ENCODE measurements at places on chromosomes 2 and 18.

- DNase-seq = no peak
Observed at GRCh38 chr2:45052388-45052928, 43.2 kb upstream of the SIX2 start.

DNA sequence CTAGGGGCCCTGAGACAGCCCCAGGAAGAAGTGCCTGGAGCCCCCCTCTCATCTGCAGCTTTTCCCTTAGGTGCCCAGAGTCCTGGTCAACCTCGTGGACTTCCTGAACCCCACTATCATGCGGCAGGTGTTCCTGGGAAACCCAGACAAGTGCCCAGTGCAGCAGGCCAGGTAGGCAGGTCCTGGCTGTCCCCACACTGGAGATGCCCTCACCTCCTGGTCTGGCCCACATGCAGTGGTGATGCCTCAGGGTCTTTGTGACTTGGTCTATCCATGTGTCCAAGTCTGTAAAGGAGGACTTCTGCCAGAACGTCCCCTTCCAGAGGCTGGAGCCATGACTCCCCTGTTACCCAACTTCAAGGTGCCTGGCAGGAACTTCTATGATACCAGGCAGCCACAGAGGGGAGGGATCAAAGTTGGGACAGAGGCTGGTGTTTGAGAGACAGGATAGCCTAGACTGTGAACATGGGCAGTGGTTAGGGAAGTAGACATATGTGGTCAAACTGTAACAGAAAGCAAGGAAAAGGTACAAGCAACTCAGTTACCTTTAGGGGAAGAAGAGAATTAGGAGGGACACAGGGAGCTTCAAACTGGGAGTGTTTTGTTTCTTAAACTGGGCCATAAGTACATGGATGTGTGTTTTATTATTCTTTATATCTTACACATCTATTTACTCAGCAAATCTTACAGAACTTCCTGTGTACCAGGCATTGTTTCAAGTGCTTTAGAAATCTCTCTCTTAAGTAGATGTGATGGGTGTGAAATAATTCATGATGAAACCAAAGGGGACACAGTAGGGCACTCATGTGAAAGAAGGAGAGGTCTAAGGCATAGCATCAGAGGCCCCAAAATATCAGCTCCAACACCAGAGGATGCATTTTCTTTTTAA lies 107.1 kb downstream of the PLB1 start:
- DNase-seq = no peak

DNA sequence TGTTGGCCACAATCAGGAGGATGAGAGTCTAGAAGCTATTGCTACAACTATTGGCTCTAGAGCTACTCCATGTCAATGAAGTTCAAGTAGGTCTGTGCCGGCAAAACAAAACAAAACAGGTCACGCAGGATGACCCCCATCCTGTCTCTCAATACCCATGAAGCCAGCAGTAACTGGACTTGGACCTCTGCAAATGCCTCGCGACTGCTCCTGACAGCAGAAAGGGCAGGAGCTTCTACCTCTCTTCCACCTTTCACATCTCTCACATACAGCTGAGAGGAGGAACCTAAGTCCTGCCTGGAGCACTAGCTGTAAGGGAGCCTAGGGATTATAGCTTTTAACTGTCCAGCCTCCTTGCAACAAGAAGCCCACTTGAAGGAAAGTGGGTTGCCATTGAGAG lies 16.0 kb downstream of the PRKAG3 start:
- no peak for DNase-seq

DNA sequence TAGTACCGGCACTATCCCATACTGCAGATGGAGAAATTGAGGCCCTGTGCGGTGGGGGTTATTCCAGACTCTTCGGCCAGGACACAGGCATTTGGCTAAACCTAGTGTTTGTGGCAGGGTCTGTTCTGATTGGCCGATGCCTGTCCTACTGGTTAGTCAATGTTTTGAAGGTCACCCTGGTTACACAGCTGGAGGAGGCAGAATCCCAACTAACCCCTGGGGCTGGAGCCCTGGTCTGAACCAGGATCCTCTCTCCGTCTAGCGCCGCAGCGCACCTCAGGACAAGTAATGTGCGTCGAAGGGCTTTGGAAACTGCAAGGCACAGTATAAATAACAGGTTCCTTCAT lies 19.4 kb downstream of the TEX44 start:
- no peak for DNase-seq

GRCh38 chr2:132460781-132461180 lies 44.2 kb downstream of the GPR39 start:
- no peak for DNase-seq

DNA sequence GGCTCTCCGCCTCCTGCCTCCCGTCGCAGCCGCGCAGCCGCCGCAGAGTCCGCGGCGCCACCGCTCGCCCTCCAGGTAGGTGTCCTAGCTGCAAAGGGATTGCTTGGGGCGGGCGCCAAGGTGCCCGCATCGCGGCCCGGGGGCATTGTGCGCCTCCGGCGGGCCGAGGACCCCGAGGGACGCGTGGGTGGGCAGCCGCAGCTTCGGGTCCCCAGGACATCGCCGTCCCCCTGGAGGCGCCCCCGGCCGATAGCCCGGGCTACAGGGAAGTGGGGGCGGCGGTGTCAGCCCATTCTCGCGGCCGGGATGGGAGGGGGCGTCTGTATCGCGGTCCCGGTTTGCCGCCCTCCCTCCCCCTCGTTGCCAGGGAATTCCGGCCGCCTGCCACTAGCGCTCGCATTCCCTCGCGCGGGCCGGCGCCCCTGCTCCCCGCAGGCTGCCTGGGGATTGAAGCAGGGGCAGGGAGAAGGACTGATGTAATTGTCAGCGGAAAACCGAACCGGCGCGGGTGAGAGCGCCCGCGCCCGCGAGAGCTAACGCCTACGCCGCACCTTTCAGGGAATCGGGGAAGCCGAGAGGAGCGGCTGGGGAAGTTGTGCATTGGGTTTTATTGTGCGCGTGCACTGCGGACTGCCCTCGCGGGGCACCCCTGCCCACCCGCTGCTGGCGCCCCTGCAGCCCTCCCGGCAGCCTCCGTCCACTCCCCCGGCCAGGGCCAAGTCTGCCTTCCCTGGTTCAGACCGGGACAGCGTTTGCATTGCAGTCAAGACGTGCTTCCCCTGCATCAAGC lies 483 bp downstream of the OSBPL6 start:
- no peak for DNase-seq

GRCh38 chr2:149156971-149157740 lies 118.7 kb downstream of the LYPD6B start:
- no peak for DNase-seq

GRCh38 chr2:42788478-42788793 lies 3.9 kb downstream of the HAAO start:
- DNase-seq = no peak

DNA sequence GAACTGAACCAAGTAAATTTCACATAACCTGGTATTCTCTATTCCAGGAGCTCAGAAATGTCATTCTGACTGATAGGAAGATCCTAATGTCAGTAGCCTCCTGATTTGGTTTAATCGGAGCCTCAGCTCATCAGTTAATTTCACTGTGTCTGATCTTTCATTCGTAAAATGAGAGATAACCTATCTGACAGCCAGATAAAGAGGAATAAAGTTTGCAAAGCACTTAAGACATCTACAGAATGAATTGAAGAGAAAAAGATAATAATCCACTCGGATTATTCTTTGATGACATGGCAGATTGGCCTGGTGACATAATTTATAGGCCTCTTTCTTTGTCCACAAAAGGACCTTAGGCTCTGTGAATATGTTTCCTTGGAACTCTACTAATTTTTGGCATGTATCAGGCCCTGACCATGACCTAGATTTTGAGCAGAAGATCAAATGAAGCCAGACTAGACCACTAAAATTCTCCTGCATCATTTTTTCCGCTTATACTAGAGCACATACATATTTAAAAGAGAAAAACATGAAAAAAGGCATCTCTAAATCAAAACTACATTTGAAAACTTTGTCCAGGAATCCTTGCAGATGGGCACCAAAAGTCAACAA lies 312.4 kb downstream of the MTX2 start:
- no peak for DNase-seq

DNA sequence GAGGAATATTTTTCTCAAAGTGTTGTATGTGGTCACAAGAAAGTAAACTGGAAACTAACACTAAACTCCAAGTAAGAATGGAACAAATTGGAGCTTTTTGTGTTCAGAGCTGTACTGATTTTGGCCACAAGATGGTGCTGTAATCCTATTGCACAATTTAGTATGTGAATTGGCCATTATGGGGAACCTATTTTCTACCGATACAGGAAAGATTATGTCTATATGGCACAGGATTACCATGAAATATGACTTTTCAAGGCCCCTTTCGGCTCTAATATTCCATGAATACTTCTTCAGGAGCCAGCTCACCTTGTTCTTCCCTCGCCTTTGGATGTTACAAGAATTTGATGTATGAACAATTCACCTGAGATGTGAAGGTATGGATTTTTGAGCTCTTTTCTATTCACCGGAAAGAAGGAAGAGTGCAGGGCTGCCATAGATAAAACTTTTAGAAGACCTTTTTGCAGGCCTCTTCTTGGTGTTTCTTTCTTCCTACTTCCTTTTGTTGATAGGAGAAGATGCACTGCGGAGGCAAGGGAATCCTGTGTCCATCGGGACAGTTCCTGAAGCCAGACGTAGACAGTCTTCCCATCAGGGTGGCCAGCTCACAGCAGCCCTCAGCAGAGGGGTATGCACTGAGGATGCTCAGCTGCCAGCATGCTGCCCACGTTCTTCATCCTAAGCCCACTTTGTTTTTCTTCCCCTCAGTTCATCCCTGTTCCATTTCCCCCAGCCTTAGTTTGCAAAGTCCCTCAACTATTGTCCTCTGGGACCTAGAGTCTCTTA lies 13.3 kb downstream of the MRPL44 start:
- no peak for DNase-seq

DNA sequence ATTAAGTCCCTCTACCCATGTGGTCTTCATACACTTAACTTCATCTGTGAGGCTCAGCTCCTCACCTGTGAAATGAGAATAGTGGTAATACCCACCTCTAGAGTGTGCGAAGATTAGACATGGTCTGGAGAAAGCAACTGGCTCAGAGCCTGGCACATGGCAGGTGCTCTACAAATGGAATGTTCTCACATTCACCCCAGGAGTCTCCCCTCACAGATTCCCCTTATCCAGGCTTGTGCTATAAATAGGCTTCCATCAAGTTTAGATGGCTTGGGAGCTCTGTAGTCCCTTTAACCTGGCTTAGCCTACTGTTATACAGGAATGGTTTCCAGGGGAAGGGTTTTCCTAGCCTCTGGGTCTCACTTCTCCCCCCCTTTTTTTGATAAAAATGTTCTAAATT lies 455.9 kb downstream of the RNF144A start:
- no peak for DNase-seq

GRCh38 chr2:96792772-96793749 lies 23.0 kb upstream of the CNNM3 start:
- DNase-seq = no peak

- DNase-seq = no peak
Observed at GRCh38 chr2:159904959-159905305, 106.9 kb upstream of the CD302 start.

GRCh38 chr2:219056896-219057708 lies 3.6 kb downstream of the IHH start:
- DNase-seq = no peak

- DNase-seq = no peak
Observed at GRCh38 chr2:85547859-85548607, 9.1 kb downstream of the MAT2A start.

GRCh38 chr2:67702937-67703336 lies 305.8 kb downstream of the ETAA1 start:
- no peak for DNase-seq

- DNase-seq = no peak
Observed at GRCh38 chr2:17231394-17231965, 286.8 kb downstream of the RAD51AP2 start.

DNA sequence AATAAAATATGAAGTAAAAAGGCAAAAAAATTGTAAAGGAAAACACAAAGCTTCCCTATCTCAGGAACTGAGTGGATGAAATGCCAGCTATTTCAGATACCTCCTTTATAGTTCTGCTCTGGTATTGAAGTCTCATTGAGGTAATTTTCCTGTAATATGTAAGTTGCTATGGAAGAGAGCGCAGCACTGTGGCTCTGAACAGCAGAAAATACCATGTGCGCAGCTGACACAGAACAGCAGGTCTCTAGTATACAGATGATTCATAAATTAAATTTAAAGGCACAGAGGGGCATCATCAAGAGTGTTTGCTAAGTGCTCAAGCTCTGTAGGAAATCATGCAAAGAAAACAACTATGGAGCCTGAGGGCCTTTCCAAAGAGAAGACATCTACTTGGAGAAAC lies 315.3 kb upstream of the CDH7 start:
- no peak for DNase-seq

- no peak for DNase-seq
Observed at GRCh38 chr2:218257390-218257981, 3.3 kb upstream of the GPBAR1 start.

GRCh38 chr18:51907687-51908597 lies 432.1 kb upstream of the DCC start:
- DNase-seq = no peak

DNA sequence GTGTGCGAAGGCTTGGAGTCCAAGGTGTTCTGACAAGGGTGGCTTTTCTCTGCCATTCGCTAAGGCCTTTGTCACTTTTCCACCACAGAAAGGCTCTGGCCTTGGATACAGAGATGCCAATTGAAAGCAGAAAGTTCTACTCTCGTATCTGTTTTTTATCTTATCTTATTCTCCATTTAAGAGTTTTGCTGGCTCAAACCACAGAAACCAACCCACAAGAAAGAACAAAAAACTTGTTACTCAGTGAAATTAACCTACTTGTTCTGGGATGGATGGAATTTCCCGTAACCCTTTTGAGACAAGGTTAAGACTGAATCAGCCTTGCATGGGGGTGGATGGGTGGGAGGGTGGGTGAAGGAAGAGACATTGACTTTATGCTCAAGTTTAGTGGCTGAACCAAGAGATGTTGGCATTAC lies 221.7 kb downstream of the CDH20 start:
- no peak for DNase-seq

DNA sequence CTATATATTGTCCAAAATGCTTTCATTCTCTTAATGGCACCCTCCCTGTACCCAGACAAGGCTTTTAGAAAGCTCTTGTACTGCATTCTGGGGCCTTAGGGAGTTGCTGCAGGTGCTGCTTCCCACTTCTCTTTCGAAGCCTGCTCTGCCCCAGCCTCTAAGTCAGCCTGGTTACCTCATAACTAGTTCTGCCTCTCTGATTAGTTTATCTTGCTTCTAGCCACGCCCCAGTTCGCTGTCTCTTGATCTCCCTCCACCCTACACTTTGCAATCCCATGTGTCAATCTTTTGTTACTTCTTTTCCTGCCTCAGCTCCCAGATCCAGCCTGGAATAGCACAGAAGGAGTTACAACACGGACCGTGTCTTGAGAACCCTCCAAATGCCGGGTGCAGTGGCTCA lies 13.8 kb upstream of the NCOA1 start:
- no peak for DNase-seq

DNA sequence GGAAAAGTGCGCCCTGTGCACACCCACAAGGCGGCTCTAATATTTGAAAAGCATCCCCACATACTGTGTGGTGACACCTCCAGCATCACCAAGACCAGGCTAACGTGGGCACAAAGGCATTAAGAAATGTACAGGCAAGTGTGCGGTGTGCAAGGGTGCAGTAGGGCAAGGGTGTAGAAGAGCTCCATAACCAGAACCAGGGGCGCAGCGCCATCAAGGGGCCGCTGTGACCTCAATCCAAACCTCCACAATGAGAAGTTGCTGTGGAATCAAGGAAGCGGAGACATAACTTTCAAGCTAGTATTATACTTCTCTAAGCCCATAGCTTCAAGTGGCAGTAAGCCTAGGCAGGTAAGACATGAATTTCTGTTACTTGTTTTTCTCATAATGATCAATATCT lies 13.0 kb downstream of the L3MBTL4 start:
- DNase-seq = no peak
